ENCODE measurements at places on chromosomes 7 and 10.

DNA sequence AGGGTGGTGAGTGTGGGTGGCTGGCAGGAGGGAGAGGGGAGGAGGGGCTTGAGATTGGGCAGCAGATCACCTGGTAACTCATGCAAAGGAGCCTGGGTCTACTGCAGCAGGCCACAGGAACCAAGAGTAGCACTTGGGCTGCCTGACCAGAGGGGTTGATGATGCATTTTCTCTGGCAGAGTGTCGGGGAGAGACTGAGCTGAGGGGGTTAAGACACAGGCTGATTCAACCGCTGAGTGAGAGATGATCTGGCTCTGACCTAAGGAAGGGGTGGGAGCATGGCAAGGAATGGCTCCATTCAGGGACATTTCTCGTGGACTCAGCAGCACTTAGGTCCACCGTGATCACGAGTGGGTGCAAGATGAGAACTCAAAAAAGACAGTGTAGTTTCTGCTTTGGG, 115.5 kb upstream of the STK17A start:
- DNase-seq: no peak

GRCh38 chr10:100520811-100521210, 1.1 kb upstream of the SEC31B start:
- no peak for DNase-seq

DNA sequence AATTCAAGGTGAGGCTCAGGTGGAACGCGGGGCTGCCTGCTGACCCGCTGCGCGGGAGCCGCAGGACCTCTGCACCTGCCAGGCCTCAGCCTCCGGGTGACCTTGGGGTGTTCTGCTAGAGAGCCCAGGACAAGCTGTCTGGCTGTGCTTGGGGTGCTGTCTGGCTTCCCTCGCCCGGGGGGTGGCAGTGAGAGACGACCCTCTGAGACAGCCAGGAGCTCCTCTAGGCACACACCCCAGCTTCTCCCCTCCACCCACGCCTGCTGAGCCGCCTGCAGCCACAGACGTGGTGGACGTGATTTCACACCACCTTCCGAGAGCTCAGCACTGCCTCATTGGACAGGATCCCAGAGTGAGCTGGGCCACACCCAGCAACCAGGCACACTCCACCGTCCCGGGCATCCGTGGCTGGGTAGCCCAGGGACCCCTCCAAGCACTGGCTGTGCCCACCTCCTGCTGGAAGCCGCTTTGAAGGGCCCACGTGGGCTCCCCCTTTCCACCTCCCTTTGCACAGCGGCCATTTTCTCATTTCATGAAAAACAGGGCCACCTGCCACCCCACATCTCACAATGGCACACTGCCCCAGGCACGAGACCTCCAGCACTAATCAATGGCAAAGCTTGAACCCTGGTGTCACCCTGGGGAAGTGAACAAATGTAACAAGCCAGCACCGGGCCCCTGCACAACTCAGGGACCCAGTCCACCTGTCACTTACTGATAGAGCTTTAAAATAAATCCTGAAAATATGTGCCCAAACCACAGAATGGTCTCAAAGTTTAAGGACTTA, 35.0 kb downstream of the ZFAND2A start:
- DNase-seq: no peak

DNA sequence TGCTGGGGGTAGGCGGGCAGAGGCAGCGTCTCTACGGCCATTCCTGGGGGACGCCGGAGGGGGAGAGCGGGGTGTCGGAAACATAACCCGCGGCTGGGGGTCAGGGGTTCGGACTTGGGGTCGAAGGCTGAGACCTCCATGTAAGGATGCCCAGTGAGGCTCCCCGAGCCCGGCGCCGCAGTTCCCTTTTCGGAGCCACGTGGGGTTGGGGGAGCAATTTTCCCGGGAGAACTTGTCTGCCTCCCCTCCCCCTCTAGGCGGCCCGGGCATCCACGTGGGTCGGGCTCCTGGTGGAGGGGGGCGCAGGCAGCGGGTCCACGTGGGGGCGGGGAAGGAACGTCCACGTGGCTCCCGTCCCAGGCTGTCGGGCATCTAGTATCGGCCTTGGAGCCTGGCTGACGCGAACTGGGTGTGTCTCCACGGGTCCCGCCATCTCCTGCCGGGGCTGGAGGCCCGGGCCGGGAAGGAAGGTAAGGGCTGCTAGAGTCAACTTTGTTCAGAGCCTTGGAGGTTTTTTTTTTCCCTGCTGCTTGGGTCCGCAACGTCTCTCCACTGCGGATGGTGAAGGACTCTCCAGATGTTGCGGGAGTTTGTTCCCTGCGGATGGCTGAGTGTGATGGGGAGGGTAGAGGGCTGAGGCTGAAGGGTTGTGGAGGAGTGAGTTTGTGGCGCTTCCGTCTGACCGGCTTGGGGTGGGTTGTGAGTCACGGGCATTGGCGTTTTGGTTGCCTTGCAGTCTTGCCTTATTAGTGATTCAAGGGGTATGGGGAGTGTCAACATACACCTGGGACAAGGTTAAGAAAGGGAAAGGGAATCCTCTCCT, 744 bp downstream of the PPRC1 start:
- peak; percentile 58 for DNase-seq
